ENCODE measurements at places on chromosomes 2 and 18.

DNA sequence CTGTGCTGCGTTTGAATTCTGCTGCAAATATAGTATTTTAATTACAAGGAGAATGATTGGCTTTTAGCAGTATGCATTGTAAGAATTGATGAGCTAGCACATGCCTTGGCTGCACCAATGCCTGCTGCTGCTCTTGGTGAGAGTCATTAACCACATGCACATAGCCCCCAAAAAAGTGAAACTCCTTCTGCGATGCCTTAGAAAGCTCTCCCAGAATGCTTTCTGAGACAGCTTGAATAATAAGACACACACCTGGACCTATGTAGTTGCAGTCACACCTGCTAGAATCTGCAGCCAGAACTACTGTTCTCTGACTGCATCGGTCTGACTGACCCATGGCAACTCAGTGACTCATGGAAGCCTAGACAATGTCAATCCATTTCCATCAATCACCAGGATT, 170.1 kb upstream of the DDX18 start:
- no peak for DNase-seq

DNA sequence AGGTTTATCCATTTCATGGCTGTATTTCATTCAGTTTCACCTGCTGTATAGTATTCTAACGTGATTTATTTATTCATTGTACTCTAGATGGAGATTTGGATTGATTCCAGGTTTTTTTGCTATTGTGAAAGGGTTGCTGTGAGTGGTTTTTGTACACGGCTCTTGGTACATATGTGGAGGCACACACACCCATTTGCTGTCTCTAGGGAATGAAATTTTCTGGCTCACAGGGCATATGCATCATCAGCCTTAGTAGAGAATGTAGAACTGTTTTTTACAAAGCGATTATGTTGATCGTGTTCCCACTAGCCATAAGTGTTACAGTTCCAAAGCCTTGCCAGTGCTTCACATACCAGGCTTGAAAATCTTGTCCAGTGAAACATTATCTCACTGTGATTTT, 5.1 kb downstream of the SPTBN1 start:
- DNase-seq, result peak; percentile 96

- DNase-seq, result no peak
These were observed 50.9 kb downstream of the REEP1 start for GRCh38 chr2:86286516-86286915.

DNA sequence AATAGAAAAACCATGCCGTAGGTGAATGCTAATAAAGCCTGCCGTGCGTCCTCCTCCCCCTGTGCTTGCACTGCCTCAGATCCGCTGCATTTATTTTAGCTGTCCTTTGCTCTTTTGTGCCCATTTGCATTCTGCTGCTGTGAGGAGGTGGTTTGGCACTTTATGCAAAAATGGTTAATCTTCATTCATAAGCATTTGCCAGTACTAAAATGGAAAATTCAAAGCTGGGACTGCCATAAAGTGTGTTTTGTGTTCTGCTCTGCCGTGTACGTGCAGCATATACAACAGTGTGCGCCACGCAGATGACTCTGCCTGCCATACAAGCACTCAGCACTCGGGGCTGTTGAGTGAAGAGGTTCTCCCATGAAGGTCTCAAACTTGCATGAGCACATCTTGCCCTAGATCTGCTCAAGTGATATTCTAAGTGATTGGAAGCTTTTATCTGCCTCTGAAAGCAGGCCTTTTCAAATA, 73.6 kb downstream of the SPATS2L start:
- no peak for DNase-seq

- peak; percentile 68 for DNase-seq
These were observed 28.8 kb upstream of the SIX3 start for GRCh38 chr2:44912660-44913059.

GRCh38 chr2:190382851-190383250, 25.3 kb upstream of the MFSD6 start:
- DNase-seq, result peak; percentile 66

DNA sequence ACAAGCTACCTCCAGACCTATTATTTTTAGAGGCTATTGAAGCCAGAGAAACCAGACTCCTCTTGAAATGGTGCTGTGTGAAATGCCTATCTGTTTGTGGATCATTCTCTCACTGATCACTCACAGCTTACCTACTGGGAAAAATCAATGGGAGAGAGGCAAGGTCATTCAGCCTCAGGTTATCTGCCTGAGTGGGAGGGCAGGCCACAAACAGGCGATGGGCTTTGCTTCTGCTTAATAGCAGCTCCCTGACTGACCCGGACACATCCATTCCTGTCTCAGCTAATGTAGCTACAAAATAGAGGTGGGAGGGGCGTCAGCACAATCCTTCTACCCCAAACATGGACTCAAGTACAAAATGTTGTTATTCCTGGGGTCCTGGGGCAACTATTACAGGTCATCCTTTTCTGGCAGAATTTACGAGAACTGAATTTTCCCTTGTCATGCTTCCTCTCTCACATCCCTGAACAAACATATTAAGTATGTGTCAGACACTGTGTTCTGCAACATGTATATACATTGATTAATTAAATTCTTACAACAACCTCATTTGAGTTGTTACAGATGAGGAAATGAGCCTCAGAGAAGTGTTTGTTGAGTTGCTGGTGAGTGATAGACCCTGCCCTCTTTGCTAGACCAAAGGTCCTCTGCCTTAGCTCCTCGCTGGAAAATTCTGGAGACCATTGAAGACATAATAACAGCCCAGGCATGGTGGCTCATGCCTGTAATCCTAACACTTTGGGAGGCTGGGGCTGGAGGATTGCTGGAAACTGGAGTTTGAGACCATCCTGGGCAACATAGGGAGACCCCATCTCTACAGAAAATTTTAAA, 60.5 kb downstream of the CDK15 start:
- no peak for DNase-seq

DNA sequence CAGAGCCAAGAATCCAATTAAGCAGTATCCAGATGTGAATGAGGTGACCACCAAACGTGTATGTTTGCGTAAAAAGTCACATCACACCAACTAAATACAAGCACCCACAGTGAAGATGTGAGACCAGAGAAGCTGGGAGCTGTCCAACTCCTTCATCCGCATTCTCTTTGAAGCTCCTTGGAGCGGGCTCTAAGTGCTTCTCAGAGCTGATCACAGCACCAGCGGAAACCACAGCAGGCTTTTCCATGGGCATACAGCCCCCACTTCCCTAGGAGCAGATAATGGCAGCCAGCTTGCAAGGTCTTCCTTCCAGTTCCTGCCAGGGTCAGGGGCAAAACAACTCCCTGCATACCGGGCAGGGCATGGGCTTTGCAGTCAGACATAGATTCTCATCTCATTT, 36.4 kb downstream of the REEP1 start:
- DNase-seq, result no peak

- peak; percentile 65 for DNase-seq
These were observed 13.2 kb upstream of the ITGAV start for GRCh38 chr2:186576614-186577013.

DNA sequence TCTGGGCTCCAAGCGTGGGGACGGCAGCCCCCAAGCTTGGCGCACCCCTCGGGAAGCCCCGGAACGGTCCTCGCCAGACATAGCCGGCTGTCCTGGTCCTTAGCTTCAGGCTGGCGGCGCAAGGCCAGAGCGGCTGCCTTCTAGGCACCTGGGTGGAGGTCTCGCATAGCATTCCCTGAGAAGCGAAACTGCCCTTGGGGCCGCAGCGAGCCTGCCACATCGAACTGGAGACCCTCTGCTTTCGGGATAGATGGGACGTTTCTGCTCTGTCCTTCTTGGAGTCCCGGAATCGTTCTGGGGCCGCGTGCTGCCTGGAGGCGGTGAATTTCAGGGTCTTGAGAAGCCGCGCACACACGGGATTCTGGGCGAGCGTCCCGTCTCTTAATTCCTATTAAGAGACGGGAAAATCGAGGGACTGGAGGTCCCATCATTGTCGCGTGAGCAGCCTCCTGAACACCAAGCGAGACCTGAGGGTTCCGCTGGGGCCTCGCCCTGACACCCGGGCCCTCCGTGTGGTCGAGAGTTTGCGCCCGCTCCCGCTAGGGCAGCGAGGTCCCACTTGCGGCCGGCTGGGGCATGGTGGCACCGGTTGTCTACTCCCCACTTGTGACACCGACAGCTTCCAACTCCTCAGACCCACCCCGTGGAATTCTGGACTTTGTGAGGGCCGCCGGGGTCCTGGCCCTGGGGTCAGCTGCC, 9.7 kb upstream of the EN1 start:
- DNase-seq, result no peak

- DNase-seq, result no peak
These were observed 161.0 kb downstream of the TWIST2 start for GRCh38 chr2:239008677-239009588.

GRCh38 chr2:11160731-11161455, 5.6 kb downstream of the SLC66A3 start:
- DNase-seq, result peak; percentile 15

GRCh38 chr2:143138292-143138691, 9.1 kb downstream of the ARHGAP15 start:
- no peak for DNase-seq

GRCh38 chr2:20333738-20334137, 16.9 kb downstream of the PUM2 start:
- no peak for DNase-seq

- no peak for DNase-seq
These were observed 213.4 kb downstream of the PTH2R start for GRCh38 chr2:208619993-208620392.

- DNase-seq, result no peak
These were observed 139.4 kb downstream of the SMAD7 start for GRCh38 chr18:48811401-48811800.

- DNase-seq, result no peak
These were observed at the start of gene KCNS3 for GRCh38 chr2:17878281-17879136. Gene KCNS3 (plus strand): TSS chr2:17878667. CDS start chr2:17931009, 52,342 bp downstream.

- DNase-seq, result peak; percentile 99
These were observed 20.3 kb upstream of the LAPTM4A start for GRCh38 chr2:20071397-20072383.

- no peak for DNase-seq
These were observed 22.2 kb downstream of the FAM110C start for GRCh38 chr2:24107-24506.

- DNase-seq, result peak; percentile 84
These were observed 6.8 kb upstream of the PXDN start for GRCh38 chr2:1750933-1751766.

GRCh38 chr2:55827855-55828254, 95.7 kb downstream of the EFEMP1 start:
- no peak for DNase-seq

DNA sequence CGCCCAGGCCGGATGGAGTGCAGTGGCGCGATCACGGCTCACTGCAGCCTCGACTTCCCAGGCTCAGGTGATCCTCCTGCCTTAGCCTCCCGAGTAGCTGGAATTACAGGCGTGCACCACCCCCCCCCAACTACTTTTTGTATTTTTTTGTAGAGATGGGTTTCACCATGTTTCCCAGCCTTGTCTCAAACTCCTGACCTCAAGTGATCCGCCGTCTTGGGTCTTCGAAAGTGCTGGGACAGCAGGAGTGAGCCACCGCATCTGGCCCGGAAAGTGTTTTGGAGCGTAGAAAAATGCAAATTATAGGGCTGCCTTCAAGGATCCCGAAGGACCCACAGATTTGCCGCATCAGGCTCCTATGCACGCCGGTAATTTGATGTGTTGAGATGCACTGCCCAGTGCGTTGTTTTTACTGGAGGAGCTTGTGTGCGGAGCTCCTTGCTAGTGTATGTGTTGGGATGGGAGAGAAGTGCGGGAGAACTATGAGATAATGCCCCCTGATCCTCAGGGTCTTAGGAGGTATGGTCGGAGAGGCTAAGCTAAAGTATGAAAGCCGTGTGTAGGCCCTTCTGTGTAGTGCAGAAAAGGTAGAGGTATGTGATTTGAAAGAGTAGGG, 1.2 kb upstream of the CLASP1 start:
- DNase-seq, result no peak

- peak; percentile 79 for DNase-seq
These were observed 18.0 kb downstream of the MAL start for GRCh38 chr2:95043300-95044093.

GRCh38 chr2:88724643-88725332, 33.3 kb downstream of the RPIA start:
- no peak for DNase-seq

GRCh38 chr2:141493936-141494335, 636.9 kb downstream of the LRP1B start:
- DNase-seq, result no peak

DNA sequence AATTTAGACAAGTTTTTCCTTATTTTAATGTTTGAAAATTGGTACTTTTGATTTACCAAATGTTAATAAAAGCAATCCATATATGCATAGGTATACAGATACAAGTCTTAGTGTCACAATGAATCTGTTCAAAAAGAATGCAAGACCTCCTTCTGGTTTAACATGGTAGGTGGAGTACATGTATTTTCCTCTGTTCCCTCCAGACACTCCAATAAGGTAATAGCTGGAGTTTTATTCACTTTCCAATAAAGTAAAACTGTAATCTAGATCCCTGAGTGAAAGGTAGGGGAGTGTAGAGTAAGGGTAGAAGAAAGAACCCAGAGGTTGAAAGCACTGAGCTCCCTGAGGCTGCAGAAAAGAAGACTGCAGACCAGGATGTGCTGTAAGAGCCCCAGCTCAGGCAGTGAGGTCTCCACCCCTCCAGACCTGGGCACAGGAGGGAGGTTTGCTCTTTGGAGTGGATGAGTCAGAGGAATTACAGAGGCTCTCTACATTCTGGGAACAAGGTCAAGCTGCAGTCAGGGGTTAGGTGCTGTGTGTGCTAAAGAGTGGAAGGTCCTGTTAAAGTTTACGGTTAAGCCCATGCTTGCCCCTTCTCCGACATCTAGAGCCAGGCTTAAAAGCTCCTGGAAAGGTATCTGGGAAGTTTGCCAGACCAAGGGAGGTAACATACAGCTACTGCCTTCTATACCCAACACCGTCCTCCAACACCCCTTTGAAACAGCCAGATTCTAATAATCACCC, 27.6 kb upstream of the STAT1 start:
- peak; percentile 21 for DNase-seq

GRCh38 chr18:55385770-55386169, 202.2 kb downstream of the TCF4 start:
- no peak for DNase-seq

DNA sequence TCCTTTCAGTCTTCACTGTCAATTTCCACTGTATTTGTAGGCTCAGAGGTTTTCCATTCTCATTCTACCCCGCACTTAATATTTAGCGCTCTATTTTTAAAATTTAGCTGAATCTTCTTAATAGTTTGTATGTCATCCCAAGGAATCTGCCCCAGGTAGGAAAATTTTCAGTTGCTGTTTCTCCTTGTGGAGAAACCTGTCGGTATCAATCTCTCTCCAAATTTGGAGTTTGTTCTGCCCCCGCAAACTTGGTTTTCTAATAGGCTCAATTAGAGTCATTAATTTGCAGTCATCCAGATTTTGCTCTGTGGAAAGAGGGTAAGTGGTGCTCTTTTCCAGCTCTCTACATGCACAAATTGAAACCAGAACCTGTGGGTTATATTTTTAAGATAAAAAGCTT, 87.6 kb downstream of the DNAH6 start:
- no peak for DNase-seq

- DNase-seq, result no peak
These were observed 190.1 kb downstream of the PTPRM start for GRCh38 chr18:7757175-7757574.

DNA sequence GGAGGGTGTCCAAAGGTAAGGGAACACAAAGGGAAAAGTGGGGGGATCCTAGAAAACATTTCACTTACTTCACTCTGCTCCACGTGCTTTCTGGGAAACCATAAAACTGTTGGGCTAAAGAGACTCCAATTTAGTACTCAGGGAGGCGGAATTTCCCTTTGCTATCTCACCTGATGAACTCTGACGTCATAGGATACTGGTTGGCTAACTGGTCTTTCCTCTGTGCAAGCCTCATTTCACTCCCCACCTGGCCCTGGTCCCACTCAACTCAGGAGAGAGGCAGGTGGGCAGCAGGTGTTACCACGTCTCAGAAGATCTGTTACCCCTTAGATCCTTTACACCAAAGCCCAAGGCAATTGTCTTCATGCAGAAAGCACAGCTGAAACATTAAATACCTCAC, 51.8 kb upstream of the PMAIP1 start:
- DNase-seq, result no peak

All from fibroblast of the aortic adventitia (primary cell).